ENCODE measurements at places on chromosomes 6 and 20.

GRCh38 chr20:25052255-25053194 lies 5.4 kb downstream of the ACSS1 start:
- DNase-seq = no peak

GRCh38 chr20:17501701-17502100 lies 29.5 kb downstream of the BFSP1 start:
- no peak for DNase-seq

- DNase-seq = no peak
Observed at GRCh38 chr20:12083269-12083668, 165.6 kb downstream of the BTBD3 start.

DNA sequence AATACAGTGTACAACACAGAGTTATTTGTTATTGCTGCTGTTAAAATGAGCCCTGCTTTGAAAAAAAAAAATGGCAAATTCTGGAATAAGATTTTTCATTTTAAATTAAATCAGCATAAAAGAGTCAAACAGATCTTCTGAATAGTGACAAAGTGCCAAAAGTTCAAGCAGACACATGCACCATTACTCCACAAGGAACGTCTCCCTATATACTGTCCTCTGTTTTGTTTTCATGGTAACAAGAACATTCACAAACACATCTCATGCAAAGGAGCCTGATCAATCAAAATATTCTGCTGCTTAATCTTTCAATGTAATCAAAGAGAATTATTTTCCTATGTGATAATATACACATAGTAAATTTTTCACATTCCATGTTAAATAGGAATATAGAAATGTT lies 2.7 kb downstream of the HIVEP2 start:
- no peak for DNase-seq

- no peak for DNase-seq
Observed at GRCh38 chr6:124026694-124027093, 223.0 kb downstream of the NKAIN2 start.

DNA sequence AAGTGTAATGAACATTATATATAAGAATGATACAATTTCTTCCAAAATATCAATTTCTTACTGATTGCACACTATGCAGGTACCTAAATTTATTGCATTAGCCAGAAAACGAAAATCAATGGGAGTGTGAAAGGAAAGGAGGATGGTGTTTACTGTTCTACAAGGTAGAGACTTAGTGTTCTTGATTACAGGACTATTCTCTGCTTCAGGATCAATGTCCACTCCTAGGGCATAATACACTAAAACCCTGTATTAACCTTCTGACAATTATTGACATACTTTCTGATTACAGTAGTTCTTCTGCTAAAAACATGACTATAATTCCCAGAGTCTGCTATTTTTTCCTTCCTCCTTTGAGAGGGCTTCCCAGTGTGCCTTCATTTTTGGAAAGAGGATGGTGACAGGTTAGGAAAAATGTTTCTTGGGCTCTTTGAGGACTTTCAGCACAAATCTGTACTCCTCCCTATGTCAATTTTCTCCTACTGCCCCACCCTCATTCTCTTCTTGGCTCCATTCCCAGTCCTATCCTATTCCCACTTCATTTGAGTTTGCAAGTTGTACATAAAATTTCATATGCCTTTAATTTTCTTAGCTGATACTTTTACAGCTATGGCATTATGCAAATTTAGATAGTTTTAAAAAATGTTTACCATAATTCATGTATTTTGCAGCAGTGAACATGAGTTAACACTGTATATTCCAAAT lies 278.9 kb downstream of the CENPW start:
- no peak for DNase-seq

DNA sequence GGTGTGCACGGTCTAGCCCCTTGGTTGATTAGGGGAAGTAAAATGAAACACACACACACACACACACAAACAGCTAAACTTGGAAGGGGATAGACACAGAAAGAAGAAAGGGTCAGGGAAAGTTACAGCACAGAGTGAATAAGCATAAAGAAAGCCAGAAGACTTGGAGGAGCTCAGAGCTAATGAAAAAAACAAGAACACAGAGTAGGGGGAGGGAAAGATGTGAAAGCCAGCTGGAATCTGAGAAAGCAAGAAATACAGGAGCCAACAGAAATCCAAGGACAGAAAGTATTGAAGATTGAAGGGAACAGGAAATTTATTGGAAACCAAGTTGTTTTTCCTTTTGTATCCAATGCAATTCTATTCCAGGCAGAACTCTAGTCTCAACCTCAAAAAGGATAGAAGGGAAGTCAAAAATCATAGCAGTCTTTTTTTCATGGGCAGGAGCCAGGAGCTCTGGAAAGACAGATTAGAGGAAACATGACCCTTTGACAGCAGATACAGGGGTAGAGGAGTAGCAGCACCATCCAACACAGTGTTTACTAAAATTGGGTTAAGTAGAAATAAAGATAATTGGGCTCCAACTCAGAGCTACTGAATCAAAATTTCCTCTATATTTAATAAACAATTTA lies 10.1 kb downstream of the HMGCLL1 start:
- no peak for DNase-seq
